ENCODE measurements at places on chromosomes 7 and 10.

GRCh38 chr7:113289140-113289740 lies 170.9 kb upstream of the SMIM30 start:
- DNase-seq = peak; percentile 33

GRCh38 chr10:115001506-115002381 lies 63.7 kb downstream of the TRUB1 start:
- no peak for DNase-seq

DNA sequence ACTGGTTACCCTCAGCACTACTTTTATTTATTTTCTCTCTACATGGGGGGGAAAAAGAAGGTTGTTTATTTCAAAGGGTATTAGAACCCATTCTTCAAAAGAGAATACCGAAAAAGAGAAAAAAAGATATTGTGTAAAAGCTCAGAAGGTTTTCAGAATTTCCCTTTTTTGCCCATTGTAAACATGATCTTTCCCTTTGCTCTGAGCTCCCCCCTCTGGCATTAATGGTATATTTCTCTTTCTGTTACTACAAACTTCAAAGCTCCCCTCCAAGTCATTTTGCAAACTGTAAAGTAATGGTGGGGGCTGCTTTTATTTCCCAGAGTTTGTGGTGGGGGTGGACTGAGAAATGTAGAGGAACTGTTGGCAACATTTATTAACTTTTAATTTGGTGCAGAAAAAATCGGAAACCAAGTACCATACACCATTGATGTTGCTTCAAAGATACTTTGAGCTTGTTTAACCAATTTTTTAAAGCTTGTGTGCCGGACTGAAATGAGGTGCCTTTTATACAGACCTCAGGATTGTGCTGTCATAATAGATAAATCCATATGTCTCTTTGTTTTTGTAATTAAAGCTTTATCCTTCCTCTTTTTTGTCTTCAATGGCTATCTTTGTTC lies 181.5 kb downstream of the EXOC4 start:
- DNase-seq = no peak

- no peak for DNase-seq
Observed at GRCh38 chr10:132710746-132711612, 75.0 kb downstream of the NKX6-2 start.

DNA sequence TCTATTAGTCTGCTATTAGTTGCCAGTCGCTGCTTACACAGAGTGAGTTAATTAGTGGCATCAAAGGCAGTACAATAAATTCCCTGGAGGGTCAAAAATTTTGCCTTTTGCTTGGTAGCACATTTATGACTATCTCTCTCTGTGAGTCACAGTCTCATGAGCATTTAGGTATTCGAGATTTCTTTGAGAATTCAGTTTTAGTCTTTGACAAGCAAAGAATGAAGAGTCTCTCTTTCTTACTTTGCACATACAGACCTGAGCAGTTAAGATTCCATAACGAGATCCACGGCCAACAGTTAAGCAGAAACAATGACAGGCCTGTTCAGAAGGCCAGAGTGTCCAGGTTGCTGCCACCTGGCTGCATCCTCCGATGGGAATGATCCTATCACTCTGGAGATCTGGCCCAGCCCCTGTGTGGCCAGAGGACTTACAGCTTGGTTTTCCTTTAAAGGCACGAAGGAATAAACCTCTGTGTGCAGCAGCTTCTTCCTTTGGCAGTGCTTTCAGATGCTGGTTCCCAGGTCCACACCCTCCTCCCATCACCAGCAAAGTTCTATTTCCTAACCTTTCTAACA lies 80.6 kb downstream of the GLI3 start:
- DNase-seq = no peak

- DNase-seq = no peak
Observed at GRCh38 chr7:1388703-1389335, 70.5 kb downstream of the MICALL2 start.

- DNase-seq = peak; percentile 43
Observed at GRCh38 chr10:94403380-94404213, 1.3 kb downstream of the TBC1D12 start.

DNA sequence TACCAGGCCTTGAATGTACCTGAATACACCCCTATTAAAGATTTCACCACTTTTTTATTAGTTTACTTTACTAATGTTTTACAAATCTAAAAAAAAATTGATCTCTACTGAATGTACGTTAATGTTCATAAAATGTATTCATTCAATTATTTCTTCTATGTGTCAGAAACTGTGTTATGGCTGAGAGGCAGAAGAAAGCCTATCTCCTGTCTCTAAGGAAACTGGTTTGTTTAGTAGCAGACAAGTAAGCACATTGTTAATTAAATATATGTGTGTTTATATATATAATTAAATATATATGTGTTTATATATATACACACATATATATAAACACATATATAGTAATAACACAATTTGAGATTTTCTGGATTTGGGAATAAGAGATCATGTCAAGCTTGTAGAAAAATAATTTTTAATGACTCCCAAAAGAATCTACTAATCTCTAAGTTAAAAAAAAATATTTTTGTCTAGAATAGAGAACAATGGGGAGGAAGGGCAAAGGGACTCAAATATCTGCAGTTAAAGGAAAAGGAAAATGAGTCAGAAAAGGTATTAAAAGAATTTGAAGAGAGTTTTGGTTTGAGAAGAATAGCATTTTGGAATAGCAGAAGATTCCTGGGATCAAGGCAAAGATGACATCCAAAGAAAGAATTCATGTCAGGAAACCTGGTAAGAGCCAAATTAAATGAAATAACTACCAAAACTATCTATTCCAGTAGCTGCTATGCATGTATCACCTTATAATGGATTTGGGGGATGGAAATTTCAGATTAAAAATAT lies 92.1 kb downstream of the CH25H start:
- no peak for DNase-seq

DNA sequence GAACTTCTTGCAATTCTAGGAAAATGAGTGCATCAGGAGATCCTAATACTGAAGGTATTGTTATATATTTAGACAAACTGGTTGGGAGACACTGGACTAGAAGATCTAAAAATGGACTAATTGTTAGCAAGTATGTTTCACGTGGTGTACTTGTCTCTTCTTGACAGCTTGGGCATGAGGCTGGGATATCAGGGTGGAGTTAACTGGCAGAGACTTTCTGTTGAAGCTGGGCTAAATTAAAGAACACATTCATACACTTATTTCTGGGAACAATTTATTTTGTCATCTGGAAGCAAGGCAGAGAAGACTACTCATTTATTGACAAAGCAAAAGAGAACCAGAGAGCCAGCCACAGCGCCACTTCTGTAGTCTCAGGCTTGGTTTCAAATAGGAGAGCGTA lies 25.9 kb downstream of the TYW1 start:
- DNase-seq = no peak

- DNase-seq = no peak
Observed at GRCh38 chr7:38929460-38930171, 20.6 kb upstream of the VPS41 start.

DNA sequence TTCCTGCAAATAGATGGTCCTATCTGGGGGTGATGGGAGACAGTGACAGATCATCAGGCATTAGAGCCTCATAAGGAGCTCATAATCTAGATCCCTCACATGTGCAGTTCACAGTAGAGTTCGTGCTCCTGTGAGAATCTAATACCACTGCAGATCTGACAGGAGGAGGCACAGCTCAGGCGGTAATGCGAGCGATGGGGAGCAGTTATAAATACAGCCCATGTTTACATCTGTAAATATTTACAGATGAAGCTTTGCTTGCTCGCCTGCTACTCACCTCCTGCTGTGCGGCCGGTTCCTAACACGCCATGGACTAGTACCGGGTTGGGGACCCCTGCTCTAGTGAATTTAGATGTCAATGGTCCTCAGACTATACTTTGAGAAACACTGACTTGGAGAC lies 17.0 kb upstream of the CDCA7L start:
- DNase-seq = peak; percentile 35

GRCh38 chr7:68020102-68020501 lies 1023.5 kb downstream of the TYW1 start:
- DNase-seq = no peak

DNA sequence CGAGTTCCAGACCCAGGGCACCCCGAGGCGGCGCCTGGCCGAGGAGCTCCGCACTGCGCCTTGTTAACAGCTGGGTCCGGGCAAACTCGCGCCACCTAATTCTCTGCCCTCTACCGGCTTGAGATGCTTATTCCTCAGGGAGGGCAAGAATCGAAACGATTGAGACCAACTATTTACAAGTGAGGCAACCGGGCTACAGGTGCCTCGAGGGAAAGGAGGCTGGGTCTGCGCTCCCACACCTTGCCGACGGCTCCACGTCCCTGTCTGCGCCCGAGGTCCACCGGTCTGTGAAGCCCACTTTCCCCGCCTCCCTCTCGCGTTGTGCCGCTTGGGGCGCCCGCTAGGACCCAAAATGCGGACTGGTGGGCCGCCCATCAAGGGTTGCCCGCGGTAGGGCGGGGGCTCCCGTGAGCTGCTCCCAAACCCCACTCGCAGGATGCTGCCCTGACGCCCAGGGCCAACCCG lies 527 bp downstream of the AKR1B1 start:
- DNase-seq = peak; percentile 56

DNA sequence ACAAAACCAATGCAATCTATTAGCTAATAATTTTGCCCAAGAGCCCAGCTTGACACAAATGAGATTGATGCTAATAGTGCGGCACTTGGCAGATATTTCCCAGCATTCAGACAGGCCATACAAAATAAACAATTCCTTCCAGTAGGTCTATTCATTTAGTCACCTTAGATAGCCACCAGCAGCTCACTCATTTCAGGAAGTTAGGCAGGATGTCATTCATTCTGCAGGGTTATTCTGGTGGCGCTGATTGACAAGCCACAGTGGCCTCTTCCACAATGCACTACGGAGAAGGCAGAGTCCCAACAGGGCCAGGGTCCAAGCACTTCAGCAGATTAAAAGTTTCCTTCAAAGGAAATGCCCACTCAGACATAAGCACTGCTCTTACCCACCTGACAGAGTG lies 55.8 kb downstream of the PIK3AP1 start:
- DNase-seq = no peak

- no peak for DNase-seq
Observed at GRCh38 chr7:47719675-47720074, 137.8 kb upstream of the TNS3 start.

DNA sequence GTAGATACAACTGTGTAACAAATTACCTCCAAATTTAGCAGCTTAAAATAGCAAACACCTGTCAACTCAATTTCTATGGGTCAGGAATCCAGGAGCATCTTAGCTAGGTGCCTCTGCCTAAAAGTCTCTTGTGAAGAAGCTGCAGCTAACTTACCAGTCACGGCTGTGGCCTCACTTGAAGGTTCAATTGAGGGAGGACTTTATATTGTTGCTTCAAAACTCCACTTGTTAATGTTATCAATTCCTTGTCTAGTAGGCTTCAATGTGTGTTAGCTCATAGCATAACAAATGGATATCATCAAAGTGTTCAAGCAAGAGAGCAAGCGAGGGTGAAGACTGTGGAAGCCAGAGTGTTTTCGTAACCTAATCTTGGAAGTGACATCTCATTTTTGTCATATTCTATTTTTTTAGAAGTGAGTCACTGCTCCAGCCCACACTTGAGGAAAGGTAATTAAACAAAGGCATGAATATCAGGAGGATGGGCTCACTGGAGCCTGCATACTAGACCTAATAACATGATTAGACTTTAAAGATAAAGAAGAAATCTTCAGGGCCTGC lies 172.9 kb downstream of the SPAG6 start:
- no peak for DNase-seq

GRCh38 chr10:103666087-103666761 lies 172.7 kb downstream of the NEURL1 start:
- DNase-seq = no peak

- no peak for DNase-seq
Observed at GRCh38 chr10:46301721-46302479, 15.1 kb downstream of the ANTXRL start.

DNA sequence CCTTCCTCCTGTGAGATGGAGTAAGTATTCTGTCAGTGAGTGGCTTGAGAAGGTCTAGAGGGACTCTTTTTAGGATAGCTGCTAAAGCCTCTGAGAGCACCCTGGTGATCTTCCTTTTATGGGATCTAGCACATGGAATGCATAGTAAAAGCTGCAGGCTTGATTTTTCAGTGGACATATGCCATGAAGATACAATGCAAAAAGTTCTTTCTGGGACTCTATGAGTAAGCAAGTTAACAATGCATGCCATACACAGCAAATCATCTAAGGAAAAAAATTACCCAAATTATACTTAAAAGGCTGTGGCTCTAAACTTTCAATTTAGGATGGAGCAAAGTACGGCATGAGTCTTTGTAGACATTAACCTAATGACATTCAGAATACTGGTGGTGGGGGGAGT lies 154.5 kb downstream of the SGMS1 start:
- DNase-seq = no peak

GRCh38 chr10:17685233-17685840 lies 41.4 kb downstream of the STAM start:
- no peak for DNase-seq

GRCh38 chr7:34107276-34107675 lies 201.9 kb downstream of the BMPER start:
- no peak for DNase-seq

- peak; percentile 82 for DNase-seq
Observed at GRCh38 chr7:158613481-158613880, 25.9 kb upstream of the PTPRN2 start.

DNA sequence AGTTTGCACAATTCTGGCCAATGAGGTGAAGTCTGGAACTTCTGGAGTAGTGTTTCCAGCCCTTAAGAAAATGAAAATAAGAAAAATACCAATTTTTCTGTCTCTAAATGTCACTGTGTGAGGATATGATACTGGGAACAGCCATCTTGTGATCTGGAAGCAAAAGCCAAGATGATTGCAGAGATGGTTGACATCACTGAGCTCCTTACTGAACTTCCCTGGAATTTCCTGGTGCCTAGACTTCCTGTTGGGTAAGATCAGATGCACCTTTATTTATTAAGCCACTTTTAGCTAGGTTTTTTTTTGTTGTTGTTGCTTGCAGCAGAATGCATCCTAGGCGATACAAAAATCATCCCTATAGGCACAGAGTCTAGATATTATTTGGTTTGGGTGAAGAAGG lies 27.3 kb upstream of the INHBA start:
- no peak for DNase-seq

- no peak for DNase-seq
Observed at GRCh38 chr10:12418000-12418399, 68.7 kb downstream of the CAMK1D start.

DNA sequence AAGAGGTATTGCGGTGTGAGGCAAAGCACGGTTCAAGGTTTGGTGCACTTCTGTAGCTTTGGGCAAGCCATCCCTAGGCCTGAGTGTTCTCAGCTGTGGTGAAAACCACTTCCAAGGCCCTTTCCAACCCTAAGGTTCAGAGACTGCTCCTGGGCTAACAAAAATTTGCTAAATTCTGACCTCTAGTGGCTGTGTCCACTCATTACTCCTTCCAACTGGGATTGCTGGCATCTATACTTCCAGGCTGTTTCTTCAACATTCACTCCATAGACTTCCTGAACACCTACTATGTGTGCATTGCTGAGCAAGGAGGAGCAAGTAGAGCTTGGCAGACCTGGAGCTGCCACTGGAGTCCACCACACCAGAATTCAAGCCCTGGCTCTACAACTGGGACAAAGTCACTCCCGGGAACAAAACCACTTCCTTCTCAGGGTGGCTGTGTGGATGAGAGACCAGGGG lies 29.3 kb upstream of the SH3PXD2A start:
- DNase-seq = peak; percentile 47

Data from NCI-H345 (cell line).